SK-N-SH (cell line): ENCODE measurements at places on chromosomes 13 and 19.

DNA sequence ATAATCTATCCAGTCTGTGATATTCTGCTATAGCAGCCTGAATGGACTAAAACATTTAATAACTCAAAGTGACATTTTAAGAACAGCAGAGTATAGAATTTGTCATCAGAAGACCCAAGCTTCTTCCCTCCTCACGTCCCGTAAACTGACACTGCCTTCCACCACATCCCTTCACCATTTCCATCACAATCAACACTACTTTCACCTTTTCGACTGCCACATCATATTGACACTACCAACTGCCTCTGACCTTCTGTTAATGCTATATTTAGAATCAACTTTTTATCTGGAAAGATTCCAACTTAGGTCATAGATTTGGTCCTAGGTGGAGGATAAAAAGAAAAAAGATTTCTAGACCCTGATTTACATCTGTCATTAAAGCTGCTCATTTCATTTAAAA is 39.6 kb downstream of the STOML3 start:
- DNase-seq: no peak

DNA sequence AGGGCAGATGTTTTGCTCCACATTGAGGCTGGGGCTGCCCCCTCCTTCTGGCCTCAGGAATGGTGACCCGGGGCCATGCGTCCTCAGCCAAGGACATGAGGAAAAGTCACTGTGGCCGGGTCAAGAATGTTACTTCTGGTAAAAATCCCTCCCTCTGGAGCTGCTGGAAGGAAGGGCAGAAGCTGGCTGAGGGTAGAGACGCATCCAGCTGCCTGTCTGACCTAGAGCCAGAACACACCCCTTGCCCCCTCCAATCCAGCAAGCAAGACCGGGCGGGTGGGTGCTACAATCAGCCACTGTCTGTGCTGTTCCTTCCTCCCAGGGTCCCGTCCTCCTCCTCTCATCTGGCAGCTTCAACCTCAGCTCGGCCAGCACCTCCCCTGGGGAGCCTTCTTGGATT is 59.0 kb downstream of the PTPRS start:
- DNase-seq: peak; percentile 15

GRCh38 chr13:76210262-76210661 is 574.1 kb downstream of the LMO7 start:
- no peak for DNase-seq

- DNase-seq: no peak
These were observed 310.0 kb downstream of the TEX29 start for GRCh38 chr13:111630406-111630805.

GRCh38 chr19:16470911-16471811 is 609 bp downstream of the EPS15L1 start:
- no peak for DNase-seq

- no peak for DNase-seq
These were observed 25.7 kb downstream of the CAB39L start for GRCh38 chr13:49418206-49418605.

DNA sequence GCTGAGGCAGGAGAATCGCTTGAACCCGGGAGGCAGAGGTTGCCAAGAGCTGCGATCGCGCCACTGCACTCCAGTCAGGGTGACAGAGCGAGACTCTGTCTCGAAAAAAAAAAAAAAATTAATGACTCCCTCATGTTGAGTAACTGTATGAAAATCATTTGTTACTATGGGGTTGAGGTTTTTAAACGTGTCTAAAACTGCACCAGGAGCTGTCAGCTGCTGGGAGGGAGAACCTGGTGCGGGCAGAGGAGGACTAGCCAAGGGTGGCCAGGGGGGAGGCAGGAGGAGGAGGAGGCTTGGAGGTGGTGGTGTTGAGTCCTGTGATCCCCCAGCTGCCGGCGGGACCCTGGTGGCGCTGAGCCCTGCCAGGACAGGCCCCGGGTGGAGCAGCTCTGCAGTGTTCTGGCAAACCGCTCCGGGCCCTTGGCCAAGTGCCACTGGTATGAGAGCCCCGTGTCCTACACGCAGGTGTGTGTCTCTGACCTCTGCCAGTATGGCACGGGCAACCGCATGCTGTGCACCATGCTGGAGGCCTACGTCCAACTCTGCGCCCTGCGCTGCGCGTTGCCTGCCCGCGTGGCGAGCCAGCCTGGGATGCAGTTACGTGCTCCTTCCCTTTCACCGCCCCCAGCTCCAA is 17.1 kb upstream of the FXYD3 start:
- no peak for DNase-seq

GRCh38 chr13:41018602-41018948 is 541 bp downstream of the ELF1 start:
- DNase-seq: no peak

- peak; percentile 60 for DNase-seq
These were observed at the start of gene CDC42EP5 for GRCh38 chr19:54473071-54473891. Gene CDC42EP5 (minus strand): TSS chr19:54473296. CDS start chr19:54465547, 7,749 bp downstream.

DNA sequence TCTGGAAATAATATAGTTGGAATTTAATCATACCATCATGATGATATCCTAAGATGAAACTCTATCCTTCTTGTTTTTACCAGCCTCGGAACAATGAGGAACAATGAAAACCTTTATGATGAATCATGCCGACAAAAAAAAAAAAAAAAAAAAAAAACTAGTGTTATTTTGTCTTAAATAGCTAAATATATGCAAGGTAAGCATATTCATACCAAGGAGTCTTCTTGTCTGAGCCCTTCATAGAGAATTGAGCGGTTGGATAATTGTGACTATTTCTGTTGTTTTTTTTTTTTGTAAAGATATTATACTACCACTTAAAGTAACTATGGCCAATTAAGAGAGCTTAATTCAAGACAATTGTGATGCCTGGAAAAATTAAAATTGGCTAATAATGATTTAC is 244.0 kb upstream of the PCDH9 start:
- DNase-seq: no peak

DNA sequence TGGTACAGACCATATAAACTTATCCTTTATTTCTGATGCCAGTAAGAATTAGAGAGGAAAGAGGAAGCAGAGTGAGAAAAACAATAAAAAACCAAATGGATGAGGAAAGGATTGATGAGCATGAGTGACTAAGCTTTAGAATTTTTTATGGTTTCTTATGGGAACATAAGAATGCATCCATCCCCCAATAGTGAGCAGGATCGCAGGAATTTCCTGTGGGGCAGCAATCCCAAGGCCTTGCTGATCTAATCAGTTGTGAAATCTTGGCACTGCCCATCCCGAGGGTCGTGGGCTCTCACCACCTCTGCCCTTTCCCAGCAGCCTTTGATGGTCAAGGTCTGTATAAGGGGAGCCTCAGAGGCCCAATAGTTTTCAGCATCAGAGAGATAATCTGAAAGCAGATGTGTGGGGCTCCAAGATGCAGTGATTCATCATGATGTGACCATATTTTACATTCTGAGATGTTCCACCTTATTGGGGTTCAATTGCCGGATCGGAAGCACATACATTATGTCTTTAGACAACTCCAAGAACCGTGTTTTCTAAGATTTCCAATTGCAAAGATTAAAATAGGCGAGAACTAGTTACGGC is 222.1 kb downstream of the DNAJC15 start:
- no peak for DNase-seq

DNA sequence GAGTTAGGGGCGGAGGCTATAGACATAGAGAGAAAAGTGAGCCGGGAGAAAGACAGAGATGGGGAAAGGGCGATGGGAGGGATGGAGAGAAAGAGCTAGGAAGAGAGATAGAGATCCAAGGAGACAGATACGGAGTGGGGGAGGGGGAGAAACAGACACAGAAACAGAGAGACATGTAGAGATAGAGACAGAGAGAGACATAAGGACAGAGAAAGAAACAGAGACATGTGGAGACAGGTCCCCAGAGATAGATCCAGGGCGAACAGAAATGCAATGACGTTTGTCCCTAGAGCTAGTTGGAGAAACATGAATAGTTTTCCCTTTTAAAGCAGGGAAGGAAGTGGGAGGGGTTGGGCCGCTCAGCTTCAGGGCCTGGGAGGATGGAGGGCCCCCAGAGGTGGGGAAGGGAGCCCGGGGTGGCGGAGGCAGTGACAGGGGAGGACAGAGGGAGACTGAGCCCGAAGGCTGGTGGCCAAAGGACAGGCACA is 4.6 kb downstream of the PPP1R14A start:
- no peak for DNase-seq

GRCh38 chr13:72849571-72849970 is 67.6 kb downstream of the PIBF1 start:
- DNase-seq: no peak

DNA sequence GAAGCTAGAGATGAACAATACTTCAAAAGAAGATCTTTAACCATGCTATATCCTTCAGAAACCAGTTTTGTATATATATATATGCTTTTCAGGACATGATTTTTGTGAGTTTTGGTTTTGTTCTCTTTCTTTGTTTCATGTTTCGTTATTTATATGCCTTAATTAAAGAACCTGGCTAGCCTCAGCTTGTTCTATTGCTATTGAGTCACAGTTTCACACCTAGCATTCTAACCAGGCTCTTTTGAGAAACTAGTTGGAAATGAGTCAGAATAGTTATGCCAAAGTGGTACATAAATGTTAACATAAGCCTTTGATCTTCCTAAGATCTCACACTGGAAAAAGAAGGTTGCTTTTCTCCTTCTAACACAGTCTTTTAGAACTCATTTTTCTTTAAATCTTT is 1925.2 kb downstream of the OLFM4 start:
- DNase-seq: no peak

DNA sequence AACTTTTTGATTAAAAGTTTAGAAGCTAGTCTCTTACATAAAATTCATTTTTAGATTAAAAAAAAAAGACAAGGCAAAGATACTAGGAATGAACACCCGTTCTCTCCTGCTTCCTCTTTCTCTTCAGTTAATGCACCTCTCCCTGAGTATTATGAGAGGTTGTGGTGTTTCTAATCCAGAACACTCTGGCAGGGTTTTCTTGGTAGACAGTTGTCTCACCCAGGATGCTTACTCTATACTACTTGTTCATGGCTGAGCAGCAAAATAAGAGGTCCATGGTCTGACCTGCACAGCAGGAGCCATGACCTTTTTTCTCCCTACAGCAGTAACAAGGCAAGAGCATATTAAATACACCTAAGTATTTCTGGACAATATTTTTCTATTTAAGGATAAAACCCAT is 62.0 kb downstream of the MICU2 start:
- DNase-seq: no peak

DNA sequence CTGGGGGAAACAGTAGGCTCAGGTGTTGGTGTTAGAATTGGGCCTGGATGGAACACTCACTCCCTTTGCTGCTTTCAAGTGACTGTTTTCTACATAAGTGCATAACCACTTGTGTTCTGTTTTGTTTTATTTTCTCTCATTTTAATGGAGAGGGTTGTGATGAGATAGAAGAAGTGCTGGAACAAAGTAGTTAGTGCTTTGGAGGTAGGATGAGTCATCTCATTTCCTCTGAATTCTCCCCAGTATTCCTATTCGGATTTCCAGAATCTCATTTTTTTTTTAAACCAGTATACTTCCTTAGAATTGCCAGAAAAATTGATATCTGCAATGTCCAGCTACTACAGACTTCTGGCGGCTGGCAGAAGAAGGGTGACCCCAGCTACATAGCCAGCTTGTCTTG is 575.9 kb downstream of the MYO16 start:
- DNase-seq: no peak

DNA sequence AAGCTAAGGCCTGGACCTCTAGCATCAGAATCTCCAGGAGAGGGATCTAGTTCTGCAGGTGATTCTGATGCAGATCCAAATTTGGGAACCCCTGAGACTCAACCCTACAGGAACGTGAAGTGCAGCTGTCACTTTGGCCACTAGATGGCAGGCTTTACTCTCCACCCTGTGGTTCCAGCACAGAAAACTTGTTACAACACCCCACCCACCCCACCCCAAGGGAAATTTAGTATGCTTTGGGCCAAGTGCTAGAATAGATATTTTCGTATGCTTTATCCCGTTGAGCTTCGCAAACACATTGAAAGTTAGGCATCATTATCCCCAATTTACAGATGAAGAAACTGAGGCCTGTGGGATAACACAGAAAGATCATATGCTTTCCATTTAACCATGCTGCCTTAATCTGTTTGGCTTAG is 232.0 kb downstream of the B3GLCT start:
- peak; percentile 46 for DNase-seq

DNA sequence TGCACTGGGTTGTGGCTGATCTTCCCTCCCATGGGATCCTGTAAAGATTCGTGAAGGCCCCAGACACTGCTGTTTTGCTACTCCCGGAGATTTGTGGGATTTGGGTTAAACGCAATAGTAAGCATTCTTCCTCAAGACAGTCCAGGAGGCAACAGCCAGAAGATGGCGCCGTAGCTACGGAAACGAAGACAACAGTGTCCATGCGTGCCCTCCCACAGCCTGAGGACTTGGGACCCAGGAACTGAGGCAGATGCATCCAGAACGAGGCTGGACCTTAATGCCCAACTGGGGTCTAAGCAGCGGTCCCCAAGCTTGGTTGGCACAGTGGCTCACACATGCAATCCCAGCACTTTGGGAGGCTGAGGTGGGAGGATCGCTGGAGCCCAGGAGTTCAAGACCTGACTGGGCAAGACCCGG is 57.6 kb upstream of the ZNF507 start:
- DNase-seq: no peak

DNA sequence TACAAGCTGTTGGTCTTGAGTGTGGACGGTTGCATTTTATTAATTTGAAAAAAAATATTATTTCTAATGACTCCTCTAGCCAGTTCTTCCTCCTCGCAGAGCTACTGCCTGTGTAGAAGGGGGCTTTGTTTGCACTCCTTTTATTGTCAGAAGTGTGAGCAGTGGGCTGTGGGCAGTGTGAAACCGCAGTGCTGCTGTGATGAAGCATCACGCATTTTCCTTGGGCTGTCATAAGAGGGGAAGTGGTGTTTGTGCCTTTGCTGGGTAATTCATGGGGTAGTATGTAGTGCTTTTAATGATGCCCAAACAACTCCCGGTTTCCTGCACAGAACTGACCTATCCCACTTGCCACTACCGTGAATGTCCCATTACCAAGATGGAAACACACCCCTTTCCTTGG is 357.3 kb downstream of the ZNF536 start:
- DNase-seq: no peak

DNA sequence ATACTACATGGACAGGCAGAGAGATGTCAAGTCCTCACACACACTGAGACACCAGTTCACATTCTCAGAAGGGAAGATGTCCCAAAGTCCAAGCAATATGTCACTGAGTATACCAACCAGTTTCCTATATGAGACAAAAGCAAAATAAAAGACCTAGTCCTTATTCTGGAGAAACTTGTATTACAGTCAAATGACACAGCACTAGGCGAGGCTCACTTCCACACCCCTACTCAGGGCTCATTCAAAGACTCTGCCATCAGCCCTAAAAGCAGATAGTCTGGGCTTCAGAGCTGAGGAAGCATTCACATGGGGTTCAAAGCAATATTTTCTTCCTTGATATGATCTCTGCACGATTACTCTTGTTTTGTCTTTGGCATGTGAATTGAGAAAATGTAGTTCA is 129.9 kb upstream of the UBL3 start:
- no peak for DNase-seq

DNA sequence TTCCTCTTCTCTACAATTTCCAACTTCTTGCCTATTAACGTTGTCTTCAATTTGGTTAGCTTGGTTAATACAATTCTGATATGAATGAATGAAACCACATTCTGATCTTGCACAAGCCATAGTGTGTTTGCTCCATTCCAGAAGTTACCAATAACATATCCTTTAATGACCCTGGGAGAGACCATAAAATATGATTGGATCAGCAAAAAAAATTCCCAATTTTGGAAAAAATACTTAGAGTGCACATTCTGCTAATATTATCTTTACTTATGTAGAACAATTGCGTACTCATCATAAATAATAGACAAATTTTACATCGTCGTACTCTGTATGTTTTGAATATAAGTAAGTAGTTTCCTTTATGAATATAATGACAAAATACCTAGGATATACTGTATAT is 117.2 kb downstream of the SLITRK5 start:
- no peak for DNase-seq

- DNase-seq: no peak
These were observed 16.9 kb downstream of the IZUMO4 start for GRCh38 chr19:2113439-2114211.

- no peak for DNase-seq
These were observed 364.9 kb downstream of the OXGR1 start for GRCh38 chr13:96629331-96629730.
